GM03348 (cell line): ENCODE measurements at places on chromosomes 1 and 21.

GRCh38 chr1:36385410-36386264, at the start of gene STK40:
Gene STK40 (minus strand): TSS chr1:36385924. CDS start chr1:36361332, 24,592 bp downstream.
- peak; percentile 97 for DNase-seq

DNA sequence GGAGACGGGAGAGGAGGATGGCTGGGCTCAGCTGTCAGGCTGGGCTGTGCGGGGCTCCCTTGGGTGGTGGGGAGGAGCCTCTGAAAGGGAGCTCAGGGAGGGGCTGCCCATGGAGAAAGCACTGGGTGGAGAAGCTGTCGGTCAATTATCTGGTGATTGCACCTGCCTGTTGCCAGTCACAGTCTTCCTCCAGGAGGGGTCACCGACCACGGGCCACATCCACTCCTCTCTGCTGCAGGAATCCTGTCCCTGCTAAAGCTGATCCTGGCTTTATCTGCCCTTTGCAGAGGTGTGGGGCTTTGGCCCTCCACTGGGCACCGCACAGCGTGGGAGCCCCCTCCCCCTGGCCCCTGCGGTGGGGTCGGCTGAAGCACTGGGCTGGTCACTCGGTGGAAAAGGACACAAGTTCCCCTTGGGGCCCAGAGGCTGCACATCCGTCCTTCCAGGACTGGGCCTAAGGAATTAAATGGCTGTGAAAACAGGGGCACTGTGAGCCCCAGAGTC, 21.8 kb upstream of the COL18A1 start:
- DNase-seq = no peak

GRCh38 chr1:51218570-51218969, 17.5 kb upstream of the RNF11 start:
- DNase-seq = no peak

DNA sequence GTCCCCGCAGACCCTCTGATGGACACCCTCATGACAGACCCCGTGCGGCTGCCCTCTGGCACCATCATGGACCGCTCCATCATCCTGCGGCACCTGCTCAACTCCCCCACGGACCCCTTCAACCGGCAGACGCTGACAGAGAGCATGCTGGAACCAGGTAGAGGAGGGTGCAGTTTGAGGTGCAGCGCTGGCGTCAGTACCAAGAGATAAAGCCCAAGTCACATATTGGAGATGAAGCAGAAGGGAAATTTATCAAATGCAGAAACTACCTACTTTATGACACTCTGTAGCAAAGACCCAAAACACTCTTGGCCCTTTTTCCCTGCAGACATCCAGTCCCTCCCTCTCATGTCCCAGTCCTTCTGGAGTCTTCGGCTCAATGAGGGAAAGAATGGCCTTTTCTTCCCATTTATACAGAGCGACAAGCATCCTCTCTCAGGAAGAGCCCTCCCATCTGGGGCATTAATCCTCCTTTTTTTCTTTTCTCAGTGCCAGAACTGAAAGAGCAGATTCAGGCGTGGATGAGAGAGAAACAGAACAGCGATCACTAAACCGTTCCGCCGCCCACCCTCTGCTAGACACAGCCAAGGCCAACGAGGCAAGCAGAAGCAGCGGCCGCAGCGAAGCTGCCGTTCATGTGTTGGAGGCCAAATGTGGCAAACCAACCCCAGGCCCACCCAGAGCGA, 30.8 kb upstream of the KIF1B start:
- no peak for DNase-seq

DNA sequence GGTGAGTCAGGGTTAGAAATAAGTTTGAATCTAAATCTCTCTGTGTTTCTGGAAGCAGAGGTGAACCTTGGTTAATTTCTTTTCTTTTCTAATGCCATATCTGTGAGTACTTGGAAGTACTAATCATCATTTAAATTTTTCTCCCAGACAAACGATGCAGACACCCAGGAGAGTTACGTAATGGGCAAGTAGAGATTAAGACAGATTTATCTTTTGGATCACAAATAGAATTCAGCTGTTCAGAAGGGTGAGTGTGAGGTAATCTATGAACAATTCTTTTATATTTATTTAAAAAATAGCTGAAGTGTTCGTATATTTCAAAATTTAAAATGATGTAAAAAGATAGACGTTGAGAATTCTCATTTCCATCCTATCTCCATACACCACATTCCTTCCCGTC, 11.2 kb downstream of the C4BPA start:
- DNase-seq = peak; percentile 15

DNA sequence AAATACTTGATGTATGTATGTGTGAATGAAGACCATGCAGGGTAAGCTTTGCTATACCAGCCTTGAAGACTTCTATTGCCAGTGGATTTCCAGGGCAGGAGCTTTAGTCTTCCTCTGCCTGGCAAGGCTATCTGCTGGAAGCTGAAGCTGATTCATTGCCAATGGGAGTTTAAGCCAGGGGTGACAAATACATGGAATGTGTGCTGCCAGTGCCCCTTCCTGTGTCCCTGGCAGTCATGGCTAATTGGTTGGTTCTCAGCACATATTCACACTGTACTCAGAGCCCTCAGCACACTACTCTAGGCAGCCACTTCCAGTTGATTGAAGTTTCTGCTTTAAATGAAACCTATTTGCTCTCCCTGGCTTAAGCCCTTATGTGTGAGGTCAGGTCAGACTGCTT, 1.5 kb downstream of the ZSCAN20 start:
- DNase-seq = no peak
